ENCODE measurements at places on chromosomes 1 and 21.

- DNase-seq: no peak
Measured at GRCh38 chr1:1024771-1025699, 5.1 kb downstream of the AGRN start.

DNA sequence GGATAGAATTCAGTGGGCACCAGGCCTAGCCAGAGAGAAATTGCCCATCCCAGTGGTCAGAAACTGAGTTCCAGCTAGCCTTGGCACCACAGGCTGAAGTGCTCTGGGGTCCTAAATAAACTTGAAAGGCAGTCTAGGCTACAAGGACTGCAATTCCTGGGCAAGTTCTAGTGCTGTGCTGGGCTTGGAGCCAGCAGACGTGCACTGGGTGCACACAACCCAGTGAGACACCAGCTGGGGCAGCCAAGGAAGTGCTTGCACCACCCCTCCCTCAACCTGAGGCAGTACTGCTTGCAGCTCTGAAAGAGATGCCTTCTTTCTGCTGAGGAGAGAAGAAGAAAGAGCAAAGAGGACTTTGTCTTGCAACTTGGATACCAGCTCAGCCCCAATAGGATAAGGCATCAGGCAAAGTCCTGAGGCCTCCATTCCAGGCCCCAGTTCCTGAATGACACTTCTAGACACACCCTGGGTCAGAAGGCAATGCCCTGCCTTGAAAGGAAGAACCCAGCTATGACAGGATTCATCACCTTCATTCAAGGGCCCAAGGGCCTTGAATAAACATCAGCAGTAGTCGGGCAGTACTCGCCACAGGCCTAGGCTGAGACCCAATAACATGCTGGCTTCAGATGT, 55.1 kb downstream of the OVGP1 start:
- DNase-seq: peak; percentile 9

GRCh38 chr21:29320031-29320430, 21.3 kb downstream of the BACH1 start:
- no peak for DNase-seq

GRCh38 chr1:68232289-68233148, at the start of gene WLS:
WLS (minus strand) TSS chr1:68232523; CDS start chr1:68232299, 224 bp downstream.
- peak; percentile 59 for DNase-seq

Measured in NCI-H2171 (cell line).